CD4-positive, alpha-beta T cell treated with Interleukin-10 for 1 hour (primary cell): ENCODE measurements at places on chromosomes 1 and 21.

DNA sequence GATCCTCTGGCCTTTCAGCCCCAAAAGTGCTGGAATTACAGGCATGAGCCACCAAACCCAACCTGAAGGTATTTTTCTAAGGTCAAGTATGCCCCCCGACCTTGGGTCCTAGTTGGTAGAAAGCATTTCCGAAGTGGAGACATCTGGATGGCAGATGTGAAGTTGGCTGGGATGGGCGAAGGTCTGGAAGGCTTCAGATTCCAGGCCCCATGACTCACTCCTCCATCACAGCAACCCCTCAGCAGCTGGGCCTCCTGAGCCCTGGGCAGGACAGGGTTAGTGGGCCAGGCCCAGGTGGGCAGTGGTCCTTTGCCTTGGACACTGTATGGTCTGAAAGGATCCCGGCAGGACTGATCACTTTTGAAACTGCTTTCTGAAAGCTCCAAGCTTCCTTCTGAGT is 23.3 kb downstream of the NAV1 start:
- no peak for DNase-seq

- no peak for DNase-seq
Measured at GRCh38 chr1:70993798-70994197, 53.8 kb downstream of the PTGER3 start.

- no peak for DNase-seq
Measured at GRCh38 chr1:26666855-26667254, 29.0 kb upstream of the ARID1A start.

GRCh38 chr1:197787056-197787455 is 11.8 kb upstream of the DENND1B start:
- no peak for DNase-seq

DNA sequence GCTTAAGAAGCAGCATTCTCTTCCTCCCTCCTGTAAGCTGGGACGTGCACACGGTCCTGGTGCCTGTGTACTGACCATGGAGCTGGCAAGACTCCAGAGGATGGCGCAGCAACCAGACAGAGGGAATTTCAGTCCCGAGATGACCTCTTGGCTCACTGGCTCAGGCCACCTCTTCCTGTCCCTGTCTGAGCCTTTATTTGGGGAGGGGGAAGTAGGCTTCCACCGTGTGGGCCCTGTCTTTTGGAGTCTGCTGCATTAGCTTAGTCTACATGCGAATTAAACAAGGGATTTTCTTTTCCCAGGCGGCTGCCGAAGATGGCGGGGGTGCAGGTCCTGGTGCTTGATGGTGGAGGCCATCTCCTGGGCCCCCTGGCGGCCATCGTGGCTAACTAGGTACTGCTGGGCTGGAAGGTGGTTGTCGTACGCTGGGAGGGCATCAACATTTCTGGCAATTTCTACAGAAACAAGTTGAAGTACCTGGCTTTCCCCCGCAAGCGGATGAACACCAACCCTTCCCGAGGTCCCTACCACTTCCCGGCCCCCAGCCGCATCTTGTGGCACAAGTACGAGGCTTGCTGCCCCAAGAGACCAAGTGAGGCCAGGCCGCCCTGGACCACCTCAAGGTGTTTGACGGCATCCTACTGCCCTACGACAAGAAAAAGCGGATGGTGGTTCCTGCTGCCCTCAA is 10.2 kb downstream of the IL24 start:
- DNase-seq = no peak

DNA sequence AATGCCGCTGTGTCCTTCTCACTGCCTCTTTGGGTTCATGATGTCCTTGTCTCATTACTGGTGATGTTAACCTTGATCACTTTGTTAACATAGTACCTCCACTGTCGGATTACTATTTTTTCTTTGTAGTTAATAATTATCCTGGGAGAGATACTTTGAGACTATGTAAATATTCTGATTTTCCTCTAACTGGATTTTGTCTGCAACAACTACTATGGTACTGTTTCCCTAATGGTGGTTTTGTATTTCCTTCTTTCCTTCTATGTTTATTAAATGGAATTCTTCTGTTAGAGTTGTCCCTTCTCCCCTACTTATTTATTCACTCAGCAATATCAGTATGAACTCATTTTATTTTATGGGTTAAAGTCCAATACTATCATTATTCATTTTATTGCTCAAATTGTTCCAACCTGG is 4.2 kb downstream of the TOR1AIP2 start:
- DNase-seq = no peak

- no peak for DNase-seq
Measured at GRCh38 chr1:49225464-49225863, 448.8 kb upstream of the BEND5 start.

- DNase-seq = no peak
Measured at GRCh38 chr1:228930479-228930957, 195.2 kb downstream of the RHOU start.

DNA sequence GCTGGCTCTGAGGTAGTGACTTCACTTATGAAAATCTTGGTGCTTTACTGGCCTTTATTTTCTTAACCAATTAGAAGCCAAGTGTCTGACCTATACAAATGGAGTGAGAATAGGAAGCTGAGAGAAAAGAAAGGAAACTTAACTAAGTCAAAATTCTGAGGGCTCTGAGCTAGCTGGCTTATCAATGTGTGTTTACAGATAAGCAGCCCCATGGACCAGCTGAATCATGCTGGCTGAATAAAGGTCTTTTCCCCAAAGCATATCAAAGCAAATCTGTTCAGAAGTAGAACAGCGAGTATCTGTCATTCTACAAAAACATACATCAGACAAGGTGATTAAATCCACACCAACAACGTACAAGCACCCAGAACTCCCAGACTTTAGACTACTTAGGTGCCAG is 117.2 kb downstream of the BRINP2 start:
- DNase-seq = no peak

DNA sequence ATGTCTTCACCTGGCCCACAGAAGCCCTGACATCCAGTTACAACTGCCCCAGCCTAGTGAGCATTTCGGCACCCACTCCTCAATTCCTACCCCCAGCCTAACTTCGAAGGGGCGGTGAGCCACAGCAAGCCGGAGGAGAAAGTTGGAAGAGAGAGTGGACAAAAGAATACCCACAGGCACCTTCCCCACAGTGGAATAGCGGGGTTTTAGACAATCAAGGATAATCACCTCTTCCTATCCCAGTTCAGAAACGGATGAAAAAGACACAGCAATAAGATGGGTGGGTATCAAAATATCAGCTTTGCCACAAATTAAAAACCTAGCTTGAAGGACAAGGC is 1.3 kb upstream of the LSS start:
- DNase-seq = no peak

GRCh38 chr1:147207192-147207591 is 17.9 kb downstream of the FMO5 start:
- no peak for DNase-seq
